ENCODE measurements at places on chromosomes 2 and 18.

- DNase-seq, result peak; percentile 43
Measured at GRCh38 chr18:37483221-37483971, 82.2 kb downstream of the CELF4 start.

DNA sequence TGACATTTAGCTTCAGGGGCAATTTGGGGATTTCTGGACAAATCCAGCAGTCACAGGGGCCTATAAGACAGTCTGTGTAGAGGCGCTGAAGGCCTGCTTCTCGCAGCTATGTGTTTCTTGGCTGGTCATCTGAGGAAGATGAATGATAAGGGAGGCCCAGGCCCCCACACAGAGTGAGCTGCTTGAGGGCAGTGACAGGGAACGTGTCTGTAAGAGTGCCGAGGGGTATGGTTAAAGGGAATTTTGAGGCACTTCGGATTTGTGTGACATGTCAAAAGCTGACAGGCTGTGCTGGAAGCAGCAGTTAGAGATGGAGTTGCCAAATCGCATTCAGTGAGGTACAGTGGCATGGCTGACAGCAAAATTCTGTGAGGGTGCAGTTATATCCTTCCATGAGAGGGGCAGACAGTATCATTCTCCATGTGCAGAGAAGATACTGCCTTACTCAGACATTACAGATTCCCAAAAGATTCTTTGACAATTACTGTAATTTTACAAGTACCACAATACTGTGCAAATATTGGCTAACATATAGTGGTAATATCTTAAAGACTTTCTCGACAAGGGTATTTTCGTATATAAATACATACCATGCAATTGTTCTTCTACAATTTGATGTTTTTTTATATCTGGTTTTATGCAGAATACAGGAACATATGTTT lies 74.0 kb downstream of the CERS6 start:
- no peak for DNase-seq

- DNase-seq, result no peak
Measured at GRCh38 chr2:209380293-209380692, 43.6 kb upstream of the MAP2 start.

DNA sequence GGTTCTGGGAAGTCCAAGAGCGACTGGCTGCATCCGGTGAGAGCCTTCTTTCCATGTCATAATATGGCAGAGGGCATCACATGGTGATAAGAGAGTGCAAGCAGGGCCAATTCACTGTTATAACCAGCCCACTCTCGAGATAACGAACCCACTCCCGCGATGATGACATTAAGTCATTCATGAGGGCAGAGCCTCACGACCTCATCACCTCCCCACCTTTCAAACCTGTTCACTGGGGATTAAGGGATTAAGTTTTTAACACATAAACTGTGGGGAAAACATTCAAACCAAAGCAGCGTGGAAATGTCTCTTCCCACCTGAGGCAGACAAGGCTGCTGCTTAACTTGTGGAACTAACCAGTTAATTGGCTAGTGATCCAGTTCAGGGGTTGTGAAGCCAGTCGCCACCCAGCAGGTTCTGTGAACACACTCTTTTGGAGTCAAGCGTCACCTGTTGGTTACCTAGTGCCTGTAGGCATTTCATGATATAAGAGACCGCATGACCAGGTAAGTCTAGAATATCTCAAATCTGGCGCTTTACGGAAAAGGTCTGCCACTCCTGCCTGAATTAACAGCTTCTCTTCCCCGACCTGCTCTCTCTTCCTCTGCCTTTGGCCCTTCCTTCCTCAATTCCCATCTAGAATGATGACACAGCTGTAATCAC lies 54.3 kb downstream of the EDAR start:
- no peak for DNase-seq

GRCh38 chr2:239594019-239594771 lies 193.4 kb upstream of the HDAC4 start:
- DNase-seq, result no peak

- DNase-seq, result no peak
Measured at GRCh38 chr2:46720592-46721185, 194.9 kb downstream of the MCFD2 start.

DNA sequence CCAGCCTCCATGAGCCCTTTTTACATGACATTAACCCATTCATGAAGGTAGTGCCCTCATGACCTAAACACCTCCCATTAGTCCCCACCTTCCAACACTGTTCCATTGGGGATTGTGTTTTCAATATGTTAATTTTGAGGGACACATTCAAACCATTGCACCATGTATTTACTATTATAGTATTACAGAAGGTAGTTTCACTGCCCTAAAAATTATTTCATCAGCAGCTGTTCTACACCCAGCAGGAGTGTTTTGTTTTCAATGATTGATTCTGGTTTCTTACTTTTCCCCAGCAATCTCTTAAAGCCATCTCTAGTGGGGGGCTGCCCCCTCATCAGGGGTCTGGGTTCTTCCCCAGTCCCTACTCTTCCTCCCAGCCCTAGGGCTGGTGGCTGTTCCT lies 71.9 kb downstream of the CERS6 start:
- DNase-seq, result no peak

- DNase-seq, result no peak
Measured at GRCh38 chr2:28412625-28413151, 20.0 kb downstream of the FOSL2 start.

DNA sequence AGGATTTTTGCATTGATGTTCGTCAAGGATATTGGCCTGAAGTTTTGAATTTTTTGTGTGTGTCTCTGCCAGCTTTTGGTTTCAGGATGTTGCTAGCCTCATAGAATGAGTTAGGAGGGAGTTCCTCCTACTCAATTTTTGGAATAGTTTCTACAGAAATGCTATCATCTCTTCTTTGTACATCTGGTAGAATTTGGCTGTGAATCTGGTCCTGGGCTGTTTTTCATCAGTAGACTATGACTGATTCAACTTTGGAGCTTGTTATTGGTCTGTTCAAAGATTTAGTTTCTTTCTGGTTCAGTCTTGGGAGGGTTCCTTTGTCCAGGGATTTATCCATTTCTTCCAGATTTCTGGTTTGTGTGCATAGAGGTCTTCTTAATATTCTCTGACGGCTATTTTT lies 166.7 kb downstream of the ST6GAL2 start:
- DNase-seq, result peak; percentile 26

DNA sequence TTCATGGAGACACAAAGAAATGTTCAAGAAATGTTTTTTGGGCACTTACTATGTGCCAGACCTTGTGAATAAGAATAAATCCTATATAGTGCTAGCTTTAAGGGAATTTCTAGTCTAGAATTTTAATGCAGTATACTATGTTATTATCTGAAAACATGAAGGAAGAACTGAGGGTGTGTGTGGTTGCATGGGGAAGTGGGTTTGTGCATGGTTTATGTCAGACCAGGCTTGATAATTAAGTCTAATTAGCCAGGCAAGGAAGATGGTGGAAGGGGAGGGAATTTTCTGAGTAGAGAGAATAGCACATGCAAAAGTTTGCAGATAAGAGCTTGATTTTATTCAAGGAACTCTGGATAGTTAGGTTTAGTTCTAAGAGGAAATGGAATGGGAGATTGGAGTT lies 6.5 kb downstream of the RBBP8 start:
- DNase-seq, result no peak

GRCh38 chr18:9787036-9787435 lies 78.9 kb downstream of the RAB31 start:
- DNase-seq, result no peak

- no peak for DNase-seq
Measured at GRCh38 chr2:209121691-209122090, 302.2 kb upstream of the MAP2 start.

DNA sequence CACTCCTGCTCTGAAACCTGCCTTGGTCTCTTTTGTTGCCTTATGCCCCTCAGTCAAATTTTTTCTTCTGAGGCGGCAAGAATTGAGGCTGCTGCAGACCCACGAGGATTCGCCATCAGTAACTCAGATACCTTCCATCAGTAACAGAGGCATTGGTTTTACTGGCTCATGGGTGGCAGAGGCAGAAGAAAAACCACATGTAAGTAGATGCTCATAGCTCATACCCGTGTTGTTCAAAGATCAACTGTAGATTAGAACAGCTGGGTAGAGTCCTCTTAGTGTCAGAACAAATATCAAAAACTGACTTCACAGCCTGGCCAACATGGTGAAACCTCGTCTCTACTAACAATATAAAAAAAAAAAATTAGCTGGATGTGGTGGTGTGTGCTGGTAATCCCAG lies 598.0 kb upstream of the SOX11 start:
- DNase-seq, result no peak

- peak; percentile 74 for DNase-seq
Measured at GRCh38 chr18:21955757-21956652, 213.4 kb upstream of the GATA6 start.

GRCh38 chr18:26549263-26550094 lies 1.1 kb upstream of the KCTD1 start:
- DNase-seq, result peak; percentile 22

DNA sequence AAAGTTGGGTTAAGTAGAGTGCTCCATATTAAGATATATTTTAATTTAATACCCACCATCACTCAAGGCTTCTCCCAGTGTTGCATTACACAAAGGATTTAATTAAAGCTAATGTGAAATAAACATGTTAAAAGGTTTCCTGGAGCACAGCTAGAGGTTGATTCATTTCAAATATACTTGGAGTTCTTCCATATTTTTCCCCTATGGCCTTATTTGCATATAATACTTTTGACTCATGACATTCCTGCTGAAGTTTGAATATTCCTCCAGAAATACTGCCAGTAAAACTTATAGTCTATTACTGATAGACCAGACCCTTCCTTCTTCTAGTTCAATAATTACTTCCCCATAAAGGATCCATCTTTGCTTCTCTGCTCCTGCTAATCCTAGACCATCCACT lies 227.5 kb downstream of the GULP1 start:
- no peak for DNase-seq

DNA sequence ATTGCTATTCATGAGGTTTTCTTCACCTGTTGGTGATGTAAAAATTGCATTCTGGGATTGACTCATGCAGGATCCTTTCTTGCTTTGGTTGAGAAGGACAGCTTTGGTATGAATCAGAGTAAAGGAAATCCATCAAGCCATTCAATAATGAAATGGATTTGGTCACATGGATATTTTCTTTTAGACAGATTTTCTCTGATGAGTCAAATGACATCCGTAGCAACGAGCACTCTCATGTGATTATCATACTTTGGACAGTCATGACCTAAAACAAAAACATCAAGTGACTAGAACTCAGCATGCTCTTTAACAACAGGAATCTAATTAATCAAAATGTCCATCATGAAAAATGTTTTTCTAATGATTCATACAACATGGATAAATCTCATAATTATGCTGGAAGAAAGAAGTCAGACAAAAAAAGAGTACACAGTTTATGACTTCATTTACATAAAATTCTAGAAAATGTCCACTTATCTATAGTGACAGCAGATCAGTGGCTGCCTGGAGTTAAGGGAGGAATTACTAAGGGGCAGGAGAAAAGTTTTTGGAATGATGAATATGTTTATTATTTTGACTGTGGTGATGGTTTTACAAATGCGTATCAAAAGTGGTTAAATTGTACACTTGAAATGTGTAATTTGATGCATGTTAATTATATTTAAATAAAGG lies 30.7 kb downstream of the TRAK2 start:
- DNase-seq, result no peak

DNA sequence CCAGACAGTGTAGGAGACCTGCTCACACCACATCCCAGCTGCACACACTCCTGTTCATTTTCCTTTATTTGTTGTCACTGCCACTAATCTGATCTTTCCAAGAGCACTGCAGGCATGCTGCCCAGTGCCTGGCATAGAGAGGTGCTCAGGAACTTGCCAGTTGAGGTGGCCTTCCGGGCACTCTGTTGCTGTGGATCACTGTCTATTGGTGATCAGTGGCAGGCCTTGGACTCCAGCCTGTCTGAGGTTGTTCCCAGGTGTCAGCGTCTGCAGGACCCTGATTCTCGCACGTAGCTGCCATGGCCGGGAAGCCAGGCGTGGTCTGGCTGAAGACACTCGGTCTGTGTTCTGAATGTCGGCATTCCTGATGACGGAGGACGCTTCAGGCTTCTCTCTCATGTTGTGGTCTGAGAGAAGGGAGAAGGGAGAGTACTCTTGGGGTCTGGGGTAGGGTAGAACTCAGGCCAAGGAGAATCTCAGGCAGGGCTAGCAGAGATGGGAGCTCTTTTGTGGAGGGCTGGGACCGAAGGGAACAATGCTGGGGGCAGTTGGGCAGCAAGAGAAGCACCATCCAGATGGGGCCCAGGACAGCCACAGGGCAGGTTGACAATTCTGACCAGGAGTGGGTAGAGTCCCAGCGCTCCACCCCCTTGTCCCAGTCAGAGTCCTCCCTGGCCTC lies 240.9 kb downstream of the MYCN start:
- no peak for DNase-seq

DNA sequence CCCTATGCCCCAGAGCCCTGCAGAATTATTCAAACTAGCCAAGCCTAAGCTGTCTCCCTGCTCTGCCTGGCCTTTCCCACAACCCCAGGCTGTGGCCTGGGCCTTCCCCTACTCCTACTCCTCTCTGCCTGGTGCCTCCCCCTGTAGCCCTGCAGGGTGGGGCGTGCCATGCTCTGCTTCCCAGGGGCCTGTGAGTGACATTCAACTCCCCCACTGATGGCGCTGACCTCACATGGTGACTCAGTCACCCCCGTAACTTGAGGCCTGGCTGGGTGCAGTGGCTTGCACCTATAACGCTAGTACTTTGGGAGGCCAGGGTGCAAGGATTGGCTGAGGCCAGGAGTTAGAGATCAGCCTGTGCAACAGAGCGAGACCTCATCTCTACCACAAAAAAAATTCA lies 60.6 kb downstream of the KIF1A start:
- DNase-seq, result no peak

GRCh38 chr2:148521181-148521580 lies 123.4 kb upstream of the EPC2 start:
- no peak for DNase-seq

DNA sequence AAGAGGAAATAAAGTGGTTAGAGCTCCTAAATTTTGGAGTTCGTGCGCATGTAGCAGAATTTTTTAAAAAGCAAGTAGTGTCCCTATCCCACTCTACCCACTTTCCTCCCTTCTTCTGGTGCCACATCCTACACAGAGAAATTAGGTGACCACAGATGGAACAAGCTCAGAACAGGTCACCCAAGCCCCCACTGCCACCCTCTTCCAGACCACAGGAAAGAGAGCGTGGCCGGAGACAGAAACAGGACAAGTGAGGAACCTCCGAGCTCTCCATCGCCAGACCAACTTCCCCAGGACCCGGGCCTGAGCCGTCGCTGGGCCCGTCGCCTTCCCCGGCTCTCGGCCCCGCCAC lies 433 bp downstream of the NPC1 start:
- no peak for DNase-seq

DNA sequence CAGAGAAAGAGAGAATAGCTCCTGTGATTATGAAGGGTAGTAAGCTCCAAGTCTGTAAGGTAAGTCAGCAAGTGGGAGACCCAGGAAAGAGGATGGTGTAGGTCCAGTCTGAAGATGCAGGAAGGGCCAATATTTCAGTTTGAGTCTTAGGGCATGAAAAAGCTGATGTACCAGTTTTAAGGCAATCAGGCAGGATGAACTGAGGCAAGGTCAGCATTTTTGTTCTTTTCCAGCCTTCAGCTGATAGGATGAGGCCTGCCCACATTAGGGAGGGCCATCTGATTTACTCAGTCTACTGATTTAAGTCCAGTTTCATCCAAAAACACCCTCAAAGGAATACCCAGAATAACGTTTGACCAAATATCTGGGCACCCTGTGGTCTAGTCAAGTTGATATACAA lies 347.3 kb downstream of the CMPK2 start:
- no peak for DNase-seq

- no peak for DNase-seq
Measured at GRCh38 chr18:23824669-23825068, 135.4 kb downstream of the LAMA3 start.

Measured in muscle of back (tissue), 13 donors.